Stomach (tissue), 19 donors: ENCODE measurements at places on chromosomes 1 and 21. TPM values are rescaled to one million over a fixed set of nuclear protein-coding genes. Genes with fewer than 3 reads are reported as not detected.

DNA sequence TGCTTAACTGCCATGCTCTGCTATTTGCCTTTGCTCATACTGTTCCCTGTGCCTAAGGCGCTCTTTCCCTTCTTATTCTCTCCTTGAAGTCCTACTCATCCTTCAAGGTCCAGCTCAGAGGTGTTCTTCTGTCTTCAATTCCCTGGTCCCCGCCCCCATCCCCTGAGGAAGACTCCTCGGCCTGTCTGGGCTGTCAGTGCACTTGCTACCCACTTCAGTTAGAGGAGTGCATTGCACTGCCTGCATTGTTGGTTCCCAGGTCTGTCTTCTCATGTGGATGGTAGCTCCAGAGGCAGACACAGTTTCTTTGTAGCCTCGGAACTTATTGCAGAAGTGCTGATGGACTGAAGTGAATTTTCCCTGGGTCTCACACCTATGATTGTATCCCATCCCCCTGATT, 194.0 kb downstream of the C1orf94 start:
- no peak for DNase-seq

- peak; percentile 65 for DNase-seq
Measured at GRCh38 chr21:17476006-17476405, 36.8 kb upstream of the CXADR start.

DNA sequence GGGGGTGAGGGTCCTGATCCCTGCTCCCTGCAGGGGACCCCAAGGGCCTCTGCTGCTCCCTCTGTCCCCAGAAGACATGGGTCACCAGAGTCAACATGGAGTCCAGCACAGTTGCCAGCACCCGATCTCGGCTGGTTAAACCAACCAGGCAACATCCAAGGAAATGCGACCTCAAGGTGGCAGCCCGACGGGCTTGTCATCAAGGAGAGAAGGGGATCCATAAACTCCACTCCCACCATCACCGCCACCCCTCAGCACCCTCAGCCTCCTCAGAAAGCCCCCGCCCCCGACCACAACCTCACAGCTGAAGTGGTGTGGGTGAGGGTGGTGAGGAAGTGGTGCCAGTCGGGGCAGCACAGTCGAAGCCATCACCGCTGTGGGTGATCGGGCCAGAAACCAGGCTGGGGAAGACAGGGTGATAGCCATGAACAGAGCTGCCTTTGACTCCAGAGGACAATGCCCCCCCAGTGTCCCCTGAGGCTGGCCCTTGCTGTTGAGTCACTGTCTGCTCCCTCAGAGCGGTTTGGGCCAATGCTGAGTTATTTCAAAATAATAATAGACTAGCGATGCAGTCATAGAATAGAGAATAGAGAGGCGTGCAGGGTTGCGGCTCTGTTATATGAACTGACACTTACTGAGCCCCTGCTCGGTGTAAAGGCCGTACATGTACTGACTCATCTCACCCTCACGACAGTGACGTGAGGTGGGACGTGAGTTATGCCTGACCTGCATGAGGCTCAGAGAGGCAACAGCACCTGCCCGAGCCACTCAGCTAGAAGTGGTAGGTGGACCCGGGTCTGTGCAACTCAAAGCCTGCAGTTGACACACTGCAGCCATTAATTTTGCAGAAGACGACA, 88.7 kb upstream of the IFFO2 start:
- no peak for DNase-seq

DNA sequence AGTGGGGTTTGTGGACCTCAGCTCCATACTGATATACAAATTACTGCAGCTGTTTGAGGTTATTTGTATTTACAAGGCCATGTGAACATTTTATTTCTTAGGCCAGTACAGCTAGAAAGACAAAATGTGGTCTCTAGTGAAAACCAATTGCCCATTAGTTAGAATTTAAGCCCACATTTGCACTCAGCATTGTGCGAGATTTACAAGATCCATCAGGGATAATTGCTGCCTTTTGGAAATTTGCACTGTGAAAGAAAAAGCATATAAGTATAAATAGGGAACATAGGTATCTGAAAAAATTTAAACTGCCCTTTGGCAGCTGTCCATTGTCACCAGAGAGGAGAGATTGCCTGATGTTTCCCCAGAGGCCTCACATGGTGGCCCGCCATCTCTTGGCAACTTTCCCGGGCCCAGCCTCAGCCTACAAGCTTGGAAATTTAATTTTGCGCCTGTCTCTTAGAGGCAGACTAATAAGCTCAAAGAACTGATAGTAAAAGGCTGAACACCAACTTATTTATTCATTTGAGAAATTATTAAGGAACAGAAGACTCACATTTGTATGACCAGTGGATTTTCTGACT, 120.7 kb downstream of the MAP3K21 start:
- peak; percentile 14 for DNase-seq

- DNase-seq = no peak
Measured at GRCh38 chr1:30891227-30891552, 17.4 kb downstream of the SDC3 start.

DNA sequence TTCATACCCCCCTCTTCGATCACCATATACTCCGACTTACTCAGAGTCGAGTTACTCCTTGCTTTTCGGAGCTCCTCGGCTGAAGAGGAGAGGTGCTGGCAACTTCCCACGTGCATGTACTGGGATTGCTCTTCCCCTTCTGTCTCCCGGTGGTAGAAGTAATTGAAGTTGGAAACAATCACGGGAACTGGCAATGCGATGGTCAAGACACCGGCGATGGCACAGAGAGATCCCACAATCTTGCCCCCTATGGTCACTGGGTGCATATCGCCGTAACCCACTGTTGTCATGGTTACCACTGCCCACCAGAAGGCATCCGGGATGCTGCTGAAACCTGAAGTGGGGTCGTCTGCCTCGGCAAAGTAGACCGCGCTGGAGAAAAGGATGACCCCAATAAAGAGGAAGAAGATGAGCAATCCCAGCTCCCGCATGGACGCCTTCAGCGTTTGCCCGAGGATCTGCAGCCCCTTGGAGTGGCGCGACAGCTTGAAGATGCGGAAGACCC, 1.5 kb downstream of the KCNA3 start:
- no peak for DNase-seq

ANXA9 gene
- not detected for total RNA-seq

ARHGEF2 gene
- total RNA-seq = 376 TPM

C1QA gene
- total RNA-seq = 14.3 TPM

SLC9C2 gene
- total RNA-seq = not detected

BGLAP gene
- not detected for total RNA-seq
